ENCODE measurements at places on chromosomes 3 and 15.

DNA sequence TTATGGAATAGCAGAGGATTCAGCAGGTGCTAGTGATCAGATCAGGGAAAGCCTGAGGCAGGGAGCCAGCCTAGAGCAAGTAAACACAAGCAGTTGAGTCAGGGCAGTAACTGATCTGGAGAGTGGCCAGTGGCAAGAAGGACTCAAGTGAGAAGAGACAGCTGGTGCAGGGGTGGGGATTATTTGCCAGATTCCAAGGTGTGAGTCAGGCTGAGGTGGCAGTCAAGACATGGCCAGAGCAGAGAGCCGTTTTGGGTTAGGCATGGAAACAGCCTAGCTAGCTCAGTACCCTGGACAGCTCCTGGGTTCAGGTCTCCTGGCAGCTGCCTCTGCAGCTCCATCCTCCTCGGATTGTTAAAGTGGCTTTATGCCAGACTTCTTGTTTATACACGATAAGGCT is 281.9 kb upstream of the ONECUT1 start:
- DNase-seq: peak; percentile 78

- DNase-seq: peak; percentile 30
Observed at GRCh38 chr3:10471054-10471688, 34.2 kb downstream of the ATP2B2 start.

GRCh38 chr3:144364737-144365136 is 393.1 kb downstream of the DIPK2A start:
- DNase-seq: no peak

DNA sequence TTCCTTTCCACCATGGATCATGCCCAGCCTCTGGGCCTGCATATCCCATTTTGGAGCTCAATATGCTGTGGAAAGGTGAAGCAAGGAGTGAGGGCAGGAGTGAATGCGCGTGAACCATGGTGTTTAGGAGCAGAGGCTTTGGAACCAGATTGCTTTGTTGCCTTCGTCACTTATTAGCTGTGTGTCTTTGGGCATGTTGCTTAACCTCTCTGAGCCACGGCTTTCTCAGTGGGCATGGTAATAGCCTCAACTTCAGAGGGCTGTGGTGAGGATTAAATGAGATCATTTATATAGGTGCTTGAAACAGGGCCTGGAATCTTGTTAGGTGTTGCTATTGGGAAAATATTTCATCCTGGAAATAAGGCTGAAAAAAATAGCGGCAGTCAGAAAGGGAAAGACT is 129.7 kb downstream of the WNT7A start:
- no peak for DNase-seq

GRCh38 chr15:83930392-83931212 is 276.7 kb downstream of the ADAMTSL3 start:
- no peak for DNase-seq

DNA sequence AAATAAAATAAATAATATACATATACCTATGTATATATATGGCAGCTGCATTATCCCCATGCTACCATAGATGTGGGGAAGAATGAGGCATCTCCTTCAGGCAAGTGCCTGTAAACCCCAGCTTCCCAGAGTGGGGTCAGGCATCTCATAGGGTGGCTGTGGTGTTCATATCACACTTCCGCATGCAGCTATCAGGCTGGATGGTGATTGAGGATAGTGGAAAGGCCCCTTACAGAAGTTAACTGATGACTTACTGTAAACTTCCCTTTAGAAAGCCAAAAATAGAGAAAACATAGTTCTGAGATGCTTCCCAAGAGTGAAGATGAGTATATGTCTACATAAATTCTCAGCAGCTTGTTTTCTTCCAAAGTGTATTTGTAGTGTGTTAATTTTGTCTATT is 3.5 kb upstream of the PP2D1 start:
- no peak for DNase-seq

- no peak for DNase-seq
Observed at GRCh38 chr15:36658312-36658711, 78.9 kb downstream of the CDIN1 start.

GRCh38 chr3:42502429-42503250 is at the start of gene VIPR1:
Gene VIPR1 (plus strand): TSS chr3:42502643. CDS start chr3:42502736, 93 bp downstream.
- peak; percentile 26 for DNase-seq

DNA sequence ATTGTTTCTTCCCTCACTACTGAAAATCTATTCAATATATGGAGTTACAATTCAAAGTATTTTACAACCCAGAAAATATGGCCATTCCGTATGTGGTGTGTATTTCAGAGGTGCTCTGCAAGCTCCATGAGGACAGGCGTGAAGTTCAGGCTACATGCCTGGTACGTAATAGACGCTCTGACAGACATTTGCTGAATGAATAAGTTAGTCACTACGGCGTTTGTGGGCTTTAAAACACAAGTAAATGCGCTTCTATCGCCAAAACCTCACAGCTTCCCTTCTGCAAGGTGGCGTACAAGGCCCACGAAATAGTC is 701 bp upstream of the TIPARP start:
- DNase-seq: no peak

DNA sequence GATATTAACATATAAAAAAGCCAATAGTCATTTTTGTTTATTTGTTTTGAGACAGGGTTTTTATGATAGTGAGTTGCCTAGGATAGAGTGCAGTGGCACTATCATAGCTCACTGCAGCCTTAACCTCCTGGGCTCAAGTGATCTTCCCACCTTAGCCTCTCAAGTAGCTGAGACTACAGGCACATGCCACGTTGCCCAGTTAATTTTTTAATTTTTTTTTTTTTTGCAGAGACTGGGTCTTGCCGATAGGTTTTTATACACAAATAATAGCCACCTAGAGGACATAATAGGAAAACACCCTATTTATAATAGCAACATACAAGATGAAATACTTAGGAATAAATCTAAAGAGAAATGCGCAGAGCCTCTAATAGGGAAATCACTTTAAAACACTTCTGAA is 13.3 kb downstream of the EIF3J start:
- DNase-seq: no peak

GRCh38 chr3:102265720-102266119 is 169.1 kb upstream of the ZPLD1 start:
- DNase-seq: no peak

GRCh38 chr15:59438625-59439290 is 772 bp downstream of the FAM81A start:
- no peak for DNase-seq

- no peak for DNase-seq
Observed at GRCh38 chr3:189355481-189356201, 183.9 kb downstream of the TPRG1 start.

DNA sequence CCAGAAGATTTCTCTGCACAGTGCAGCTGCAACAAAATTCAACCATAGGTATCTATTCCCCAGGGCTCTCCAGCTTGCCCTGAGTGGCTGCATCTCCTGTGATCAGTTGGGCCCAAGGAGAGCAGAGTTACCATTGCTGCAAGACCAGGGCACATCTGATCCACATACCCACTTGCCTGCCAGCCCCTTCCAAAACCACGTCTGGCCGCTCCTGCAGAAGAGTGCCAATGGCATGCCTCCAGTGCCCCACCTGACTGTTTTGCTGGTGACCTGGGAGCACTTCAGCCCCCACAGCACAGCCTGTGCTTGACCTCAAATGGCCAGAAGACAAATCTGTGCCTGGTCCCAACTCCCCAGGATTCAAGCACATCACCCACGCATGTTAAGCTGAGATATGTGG is 526.1 kb upstream of the GBE1 start:
- DNase-seq: no peak

DNA sequence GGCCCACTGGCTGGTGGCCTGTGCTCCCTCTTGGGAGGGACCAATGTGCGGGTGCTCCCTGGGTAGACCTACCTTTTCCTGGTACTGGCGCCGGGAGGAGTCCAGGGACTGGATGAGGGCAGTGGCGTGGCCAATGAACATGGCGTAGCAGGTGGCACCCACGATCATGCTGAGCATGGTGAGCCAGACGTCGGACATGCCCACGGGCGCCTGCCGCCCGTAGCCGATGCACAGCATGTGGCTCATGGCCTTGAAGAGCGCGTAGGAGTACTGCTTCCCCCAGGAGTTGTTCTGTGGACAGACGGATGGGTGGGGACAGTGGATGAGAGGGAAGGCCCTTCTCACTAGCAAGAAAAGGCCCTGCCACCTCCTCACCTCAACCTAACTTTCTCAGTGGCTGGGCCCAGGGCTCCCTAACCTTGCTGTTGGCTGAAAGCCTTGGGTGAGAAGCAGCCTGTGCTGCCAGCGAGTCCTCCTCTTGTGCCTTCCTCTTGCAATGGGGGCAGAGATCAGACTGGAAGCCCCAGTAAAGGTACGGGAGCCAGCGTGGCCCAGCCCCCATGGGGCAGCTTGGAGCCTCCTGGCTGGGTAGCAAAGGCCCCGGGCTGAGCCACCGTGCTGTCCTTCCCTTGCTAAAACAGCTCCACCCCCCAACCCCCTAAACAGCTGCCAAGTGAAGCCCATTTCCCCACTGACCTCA is 39.1 kb downstream of the HCN4 start:
- no peak for DNase-seq

GRCh38 chr3:122076491-122077292 is 21.5 kb downstream of the CD86 start:
- no peak for DNase-seq

GRCh38 chr3:129278439-129278965 is at the start of gene HMCES:
Gene HMCES (plus strand): TSS chr3:129278870. CDS start chr3:129279733, 863 bp downstream.
- peak; percentile 38 for DNase-seq

DNA sequence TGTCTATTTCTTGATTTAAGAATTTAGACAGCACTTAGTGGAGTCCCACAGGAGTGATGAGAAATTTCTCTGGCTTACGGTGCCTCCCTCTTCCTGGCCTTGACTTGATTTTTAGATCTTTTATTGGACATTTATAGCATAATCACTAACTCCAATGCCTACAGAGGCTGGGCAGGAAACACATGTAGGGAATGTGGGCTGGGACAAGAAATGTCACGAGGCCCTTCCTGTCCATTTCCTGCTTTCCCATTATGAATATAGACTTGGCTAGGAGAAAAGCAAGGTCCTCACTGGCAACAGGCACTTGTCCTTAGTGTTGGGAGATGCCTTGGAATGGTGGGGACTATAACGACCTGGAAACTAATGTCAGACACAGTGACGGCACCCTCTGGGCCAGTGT is 100.3 kb downstream of the MYLK start:
- no peak for DNase-seq

DNA sequence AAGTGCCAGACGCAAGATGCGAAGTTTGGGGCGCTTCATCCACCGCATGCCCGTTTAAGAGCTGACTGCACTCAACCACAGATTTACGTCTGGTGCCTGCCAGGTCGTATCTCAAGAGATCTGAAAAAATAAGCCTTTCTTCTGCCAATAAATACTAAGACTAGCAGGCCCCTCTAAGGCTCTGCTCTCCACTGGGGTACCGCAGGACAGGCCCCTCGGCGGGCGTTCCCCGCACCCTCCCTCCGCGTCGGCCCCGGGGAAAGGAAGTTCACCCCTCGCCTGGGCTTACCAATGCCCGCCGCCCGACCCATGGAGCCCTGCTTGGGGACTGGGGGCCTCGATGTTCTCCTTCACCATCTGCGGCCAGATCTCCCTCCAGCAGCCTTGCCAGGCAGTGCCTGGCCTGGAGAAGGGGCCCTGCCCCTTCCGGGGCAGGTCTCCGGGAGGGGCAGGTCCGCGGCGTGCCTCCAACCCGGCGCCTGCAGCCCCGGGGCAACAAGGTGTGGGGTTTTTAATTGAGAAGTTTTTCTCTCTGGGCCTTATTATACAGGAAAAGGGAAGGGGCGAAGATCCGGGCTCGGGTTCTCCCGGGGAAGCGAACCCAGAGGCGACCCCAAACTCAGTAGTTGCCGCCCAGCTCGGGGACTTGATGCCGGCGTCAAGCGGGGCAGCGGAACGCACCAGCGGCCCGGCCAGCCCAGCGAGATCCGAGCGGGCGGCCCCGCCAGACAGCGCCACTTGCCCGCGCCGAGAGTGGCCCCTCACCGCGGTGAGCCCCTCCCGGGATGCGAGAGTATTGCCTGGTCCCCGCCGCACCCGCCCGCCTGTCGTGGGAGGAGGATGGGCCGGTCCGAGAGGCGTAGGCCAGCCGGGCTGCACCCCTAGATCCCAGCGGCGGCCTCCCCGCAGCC is 735 bp downstream of the GOLGA8B start:
- no peak for DNase-seq
